ENCODE measurements at places on chromosomes 1 and 21.

DNA sequence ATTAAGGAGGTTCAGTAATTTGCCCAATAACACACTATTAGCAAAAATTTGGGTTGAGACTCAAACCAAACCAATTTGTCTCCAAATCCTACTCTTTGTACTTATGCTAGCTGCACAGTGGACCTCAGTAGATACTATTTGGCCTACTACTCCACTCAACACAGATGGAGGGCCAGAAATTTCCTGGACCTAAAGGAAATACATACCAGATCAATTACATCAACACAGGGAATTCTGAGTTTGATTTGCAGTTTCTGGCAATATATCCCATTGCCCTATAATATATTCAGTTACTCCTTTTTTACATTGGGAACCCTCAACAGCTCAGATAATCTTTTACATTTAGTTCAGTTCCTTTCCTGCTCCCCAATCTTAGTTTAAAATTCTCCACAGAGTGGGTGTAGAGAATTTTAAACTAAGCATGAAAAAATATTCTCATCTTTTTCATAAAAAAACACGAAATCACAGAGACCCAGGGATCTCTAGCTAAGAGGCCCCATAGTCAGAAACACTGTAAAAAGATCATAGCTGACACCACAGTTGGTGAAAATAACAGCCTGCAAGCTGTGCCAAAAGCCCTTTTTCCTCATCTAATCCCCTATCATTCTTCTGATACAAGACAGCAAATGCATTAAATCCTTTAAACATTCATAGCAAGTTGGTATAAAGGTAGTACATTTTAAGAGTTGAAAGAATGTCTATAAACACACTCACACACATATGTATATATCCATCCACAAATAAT lies 317.7 kb upstream of the ESRRG start:
- DNase-seq = no peak

DNA sequence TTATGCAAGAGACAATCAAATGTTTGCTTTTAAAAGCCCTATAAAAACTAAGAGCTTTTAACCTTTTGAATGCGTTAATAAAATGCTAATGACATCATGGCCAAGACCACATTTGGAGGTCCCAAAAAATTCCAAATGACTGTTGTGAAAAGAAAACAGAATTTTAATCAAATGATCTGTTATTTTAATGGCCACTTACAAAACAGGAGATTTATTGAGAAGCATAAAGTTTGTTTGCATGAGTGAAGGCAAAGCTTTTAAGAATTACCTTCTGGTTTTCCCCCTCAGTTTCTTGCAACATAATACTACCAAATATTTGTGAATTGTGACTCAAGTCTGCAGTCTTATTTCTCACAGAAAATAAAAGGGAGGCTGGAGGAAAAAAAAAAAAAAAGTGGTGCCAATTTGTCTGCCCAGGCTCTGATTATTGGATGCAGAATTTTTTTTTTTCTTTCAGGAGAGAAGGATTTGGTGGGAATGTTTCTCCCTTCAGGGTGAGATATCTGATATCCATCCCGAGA lies 60.7 kb downstream of the GORAB start:
- no peak for DNase-seq

DNA sequence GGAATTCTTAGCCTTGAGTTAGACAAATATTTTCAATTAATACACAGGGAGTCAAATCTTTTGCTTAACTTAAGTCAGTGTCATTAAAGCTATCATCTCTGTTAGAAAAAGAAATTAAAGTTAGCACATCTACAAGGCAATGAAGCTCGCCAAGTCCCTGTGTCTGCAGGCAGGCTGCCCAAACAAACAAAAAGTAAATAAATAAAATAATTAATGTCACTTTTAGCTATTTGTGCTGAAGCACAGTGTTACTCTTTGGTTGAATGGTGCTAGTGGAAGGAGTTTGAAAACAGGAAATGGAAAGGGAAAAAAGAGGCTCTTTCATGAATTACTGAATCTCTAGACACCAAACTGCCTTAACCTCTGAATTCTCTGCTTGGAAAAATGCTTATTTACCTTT lies 37.1 kb upstream of the COL11A1 start:
- no peak for DNase-seq

DNA sequence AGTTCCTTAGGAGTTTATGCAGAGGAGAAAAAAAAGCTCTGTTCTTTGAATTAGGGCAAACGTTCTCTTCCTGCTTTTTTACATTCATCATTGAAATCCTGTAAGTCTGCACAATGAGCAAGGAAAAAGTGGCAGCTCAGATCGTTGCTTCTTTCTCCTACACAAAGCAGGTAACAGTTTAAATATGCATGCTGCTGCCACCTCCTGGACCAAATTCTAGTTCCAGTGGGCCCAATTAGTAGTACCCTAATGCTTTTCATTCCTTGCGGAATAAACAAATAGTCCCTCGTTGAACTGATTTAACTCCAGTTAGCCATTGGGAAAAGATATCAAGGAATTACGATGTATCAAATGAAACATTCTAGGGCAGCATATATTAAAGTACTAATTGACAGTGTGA lies 20.1 kb downstream of the YTHDF2 start:
- no peak for DNase-seq

DNA sequence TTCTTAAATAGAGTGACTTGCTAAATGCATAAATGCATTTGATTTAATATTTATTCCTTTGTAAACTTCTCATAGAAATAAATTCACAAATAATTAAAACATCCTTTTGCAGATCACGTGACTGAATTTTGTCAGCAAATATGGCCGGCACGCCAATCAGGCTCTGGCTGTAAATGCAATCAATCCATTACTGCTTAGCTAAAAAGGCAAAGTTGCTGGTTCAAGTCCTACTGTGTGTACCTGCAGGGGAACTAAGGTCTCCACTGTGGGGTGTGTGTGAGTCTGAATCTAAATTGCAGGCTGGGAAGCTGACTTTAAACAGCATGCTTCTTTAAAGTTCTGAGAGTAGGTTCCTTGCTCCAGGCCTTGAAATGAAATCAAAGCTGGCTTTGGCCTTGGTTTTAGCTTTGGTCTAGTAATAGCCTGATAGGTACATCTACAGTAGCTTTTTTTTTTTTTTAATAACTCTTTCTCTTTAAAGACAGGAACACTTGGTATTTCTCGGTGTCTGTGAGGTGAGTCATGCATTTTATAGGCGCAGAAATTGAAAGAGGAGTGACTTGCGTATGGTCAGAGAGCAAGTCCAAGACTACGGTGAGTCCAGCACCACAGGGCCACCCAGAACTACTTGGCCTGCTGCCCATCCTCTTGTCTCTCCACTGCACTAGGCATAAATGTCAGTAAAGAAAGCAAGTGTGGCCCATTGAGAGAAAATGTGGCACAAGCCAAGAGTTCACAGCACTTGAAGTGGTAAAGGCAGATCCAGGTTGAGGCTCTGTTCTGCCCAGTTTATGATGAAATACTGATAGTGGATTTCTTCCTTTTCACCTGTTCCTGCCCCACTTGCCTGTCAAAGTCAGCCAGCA lies 36.2 kb upstream of the LYST start:
- DNase-seq = no peak

GRCh38 chr1:206911064-206911663 lies 10.6 kb downstream of the FCMR start:
- no peak for DNase-seq

GRCh38 chr21:25025596-25025995 lies 581.7 kb downstream of the MRPL39 start:
- DNase-seq = no peak

DNA sequence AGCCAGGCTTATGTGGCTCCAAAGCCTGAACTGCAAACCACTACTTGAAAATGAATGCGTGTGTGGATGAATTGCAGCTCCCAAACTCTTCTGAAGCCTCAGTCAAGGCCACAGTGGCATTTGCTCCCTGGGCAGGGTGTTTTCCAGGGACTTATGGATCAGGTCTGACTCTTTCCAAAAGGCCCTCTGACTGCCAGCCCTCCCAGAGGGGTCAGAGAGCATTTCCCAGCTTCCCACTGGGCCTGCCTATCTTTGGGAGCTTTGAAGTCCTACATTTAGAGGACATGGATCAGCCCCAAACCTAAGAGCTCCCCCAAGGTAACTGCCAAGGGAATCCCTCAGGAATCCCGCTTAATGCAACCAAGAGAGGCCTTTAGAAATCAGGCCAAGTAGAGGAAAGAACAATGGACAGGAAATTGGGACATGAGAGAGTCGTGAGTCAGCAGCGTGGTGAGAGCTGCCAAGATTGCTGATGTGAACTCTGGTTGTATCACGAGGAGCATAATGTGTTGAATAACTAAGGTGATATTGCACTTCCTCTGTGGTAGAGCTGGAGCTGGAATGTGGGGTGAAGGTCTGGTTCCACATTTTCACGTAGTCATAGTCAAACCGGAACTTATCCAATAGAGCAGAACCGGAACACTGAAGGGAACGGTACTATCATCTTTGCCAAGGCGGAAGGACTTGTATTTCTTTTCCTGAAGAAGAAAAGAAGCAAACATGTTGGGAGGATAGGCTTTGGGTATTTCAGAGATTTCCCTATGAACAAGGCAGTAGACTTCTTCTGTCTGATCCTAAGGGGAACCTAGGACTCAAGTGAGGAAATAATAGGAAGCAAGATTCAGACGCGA lies 99.4 kb upstream of the JUN start:
- DNase-seq = no peak

- DNase-seq = no peak
These were observed 95.7 kb downstream of the GLIS1 start for GRCh38 chr1:53643041-53643880.

- no peak for DNase-seq
These were observed 13.5 kb downstream of the NLRP3 start for GRCh38 chr1:247429496-247429895.

- no peak for DNase-seq
These were observed 8.9 kb downstream of the IFFO2 start for GRCh38 chr1:18947570-18947969.

- DNase-seq = no peak
These were observed 25.8 kb upstream of the KCNE1 start for GRCh38 chr21:34537838-34538237.

- no peak for DNase-seq
These were observed 61.8 kb downstream of the KIF26B start for GRCh38 chr1:245216366-245217115.

DNA sequence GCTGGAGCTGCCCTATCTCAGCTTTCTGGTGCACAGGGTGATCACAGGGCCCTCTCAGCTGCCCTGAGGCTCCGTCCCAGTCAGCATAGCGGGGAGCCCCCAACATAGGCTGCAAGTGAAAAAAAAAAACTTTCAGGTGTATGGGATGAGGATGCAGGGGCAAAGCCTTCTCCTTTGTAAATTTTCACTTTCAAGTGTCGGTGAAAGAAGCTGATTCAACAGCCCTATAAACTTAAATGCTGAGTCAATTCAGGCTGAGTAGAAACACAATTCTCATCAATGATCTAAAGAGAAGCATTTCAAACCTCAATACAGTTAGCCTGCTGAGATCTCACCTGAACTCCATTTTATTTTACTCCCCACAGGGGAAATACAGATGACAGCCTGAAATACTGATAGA lies 171.2 kb downstream of the SEC16B start:
- DNase-seq = no peak

DNA sequence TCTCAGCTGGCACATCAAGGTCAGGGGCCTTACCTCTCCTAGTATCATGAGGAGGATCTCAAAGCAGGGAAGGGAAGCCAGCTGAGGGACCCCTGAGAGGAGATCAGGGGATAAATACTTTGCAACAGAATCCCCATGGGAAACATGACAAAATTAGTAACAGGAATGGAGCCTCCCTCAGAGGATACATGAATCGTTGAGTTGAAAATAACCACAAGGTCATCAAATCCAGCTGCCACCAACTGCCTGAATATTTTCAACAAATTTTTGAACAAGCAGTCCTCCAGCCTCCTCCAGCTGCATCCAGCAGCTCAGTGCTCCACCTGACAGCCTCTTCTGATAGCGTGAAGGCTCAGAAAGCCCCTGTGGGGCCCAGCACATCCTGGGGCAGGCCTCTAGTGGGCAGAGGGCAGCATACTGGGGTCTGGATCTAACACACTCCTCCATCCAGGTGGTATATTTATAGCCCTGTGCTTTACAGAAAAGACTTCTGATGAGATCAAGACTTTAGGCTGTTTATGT lies 404.3 kb downstream of the NTNG1 start:
- no peak for DNase-seq

- peak; percentile 86 for DNase-seq
These were observed 79.0 kb upstream of the NFASC start for GRCh38 chr1:204791453-204792353.

DNA sequence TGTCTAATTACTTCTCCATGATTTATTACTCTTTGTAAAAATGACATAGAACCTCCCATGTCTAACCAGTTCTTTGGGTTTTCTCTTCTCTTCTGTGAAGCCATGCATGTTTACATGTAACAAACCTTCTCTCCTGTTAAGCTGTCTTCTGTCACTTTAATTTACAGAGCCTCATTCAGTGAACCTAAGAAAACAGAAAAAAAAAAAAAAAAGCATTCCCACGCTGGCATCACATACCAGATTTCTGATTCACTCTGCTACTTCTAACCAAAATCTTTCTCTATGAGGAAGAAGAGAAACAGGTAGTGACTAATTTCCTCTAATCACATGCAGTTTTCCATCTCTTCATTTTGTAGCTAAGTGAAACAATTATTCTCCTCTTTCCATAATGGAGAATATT lies 141.4 kb upstream of the CXADR start:
- DNase-seq = no peak

GRCh38 chr21:33752260-33752659 lies 110.0 kb downstream of the ITSN1 start:
- no peak for DNase-seq

DNA sequence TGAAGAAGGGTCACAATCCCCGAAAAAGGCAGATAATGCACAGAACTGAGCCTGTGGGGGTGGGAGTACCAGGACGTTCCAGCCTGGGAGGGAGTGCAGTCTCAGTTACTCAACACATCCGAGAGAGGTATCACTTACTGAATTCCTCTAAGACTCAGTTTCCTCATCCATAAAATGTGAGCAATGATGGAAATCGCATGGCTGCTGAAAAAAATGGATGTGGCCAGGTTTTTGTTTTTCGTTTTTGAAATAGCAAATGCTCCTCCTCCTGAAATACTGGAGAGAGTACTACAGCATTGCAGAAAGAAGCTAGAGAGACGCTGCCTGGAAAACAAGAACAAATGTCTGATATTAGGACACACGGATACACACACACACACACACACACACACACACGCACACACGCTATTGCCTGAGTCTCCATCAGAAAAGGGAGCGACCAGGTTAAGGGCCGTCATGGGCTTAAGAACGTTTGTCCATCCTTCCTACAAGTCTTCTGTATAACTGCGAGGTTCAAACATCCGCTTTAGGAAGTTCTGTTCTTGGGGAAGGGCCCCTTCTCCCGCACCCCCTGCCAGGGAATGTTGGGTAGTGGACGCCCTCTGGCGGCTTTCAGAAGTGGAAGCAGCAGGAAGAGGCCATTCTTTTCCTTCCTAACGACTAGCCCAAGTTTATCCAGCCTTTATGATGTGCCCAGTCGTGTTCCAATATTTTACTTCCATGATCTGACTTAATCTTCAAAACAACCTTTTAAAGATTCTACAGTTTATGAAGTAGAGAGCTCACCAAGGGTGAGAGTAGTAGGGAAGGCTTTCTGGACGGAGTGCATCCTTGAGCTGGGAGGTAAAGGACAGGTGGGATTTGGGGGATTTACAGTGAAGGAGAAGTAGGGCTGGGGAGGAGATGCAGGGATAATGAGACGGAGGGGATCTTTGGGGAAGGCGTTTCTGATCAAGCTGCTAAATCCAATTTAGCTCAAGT lies 699 bp upstream of the NES start:
- DNase-seq = no peak

Measured in activated CD8-positive, alpha-beta memory T cell treated with anti-CD3 and anti-CD28 coated beads, Interleukin-2, amount 50 U/mL, for 4 hours (primary cell).